ENCODE measurements at places on chromosomes 16 and 17.

DNA sequence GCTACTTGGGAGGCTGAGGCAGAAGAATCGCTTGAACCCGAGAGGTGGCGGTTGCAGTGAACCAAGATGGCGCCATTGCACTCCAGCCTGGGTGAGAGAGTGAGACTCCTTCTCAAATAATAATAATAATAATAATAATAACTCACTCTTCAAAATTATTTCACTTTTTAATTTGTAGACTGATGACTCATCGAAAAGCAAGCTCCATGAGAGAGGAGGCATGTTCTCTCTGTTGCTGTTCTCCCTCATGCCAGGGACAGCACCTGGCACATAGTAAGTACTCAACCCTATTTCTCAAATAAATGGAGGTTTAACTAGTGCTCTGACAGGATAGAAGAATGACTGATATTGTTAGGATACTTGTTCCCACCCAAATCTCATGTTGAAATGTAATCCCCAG lies 265.3 kb downstream of the CEP112 start:
- no peak for DNase-seq

GRCh38 chr17:79065105-79065670 lies 9.4 kb upstream of the ENGASE start:
- no peak for DNase-seq

DNA sequence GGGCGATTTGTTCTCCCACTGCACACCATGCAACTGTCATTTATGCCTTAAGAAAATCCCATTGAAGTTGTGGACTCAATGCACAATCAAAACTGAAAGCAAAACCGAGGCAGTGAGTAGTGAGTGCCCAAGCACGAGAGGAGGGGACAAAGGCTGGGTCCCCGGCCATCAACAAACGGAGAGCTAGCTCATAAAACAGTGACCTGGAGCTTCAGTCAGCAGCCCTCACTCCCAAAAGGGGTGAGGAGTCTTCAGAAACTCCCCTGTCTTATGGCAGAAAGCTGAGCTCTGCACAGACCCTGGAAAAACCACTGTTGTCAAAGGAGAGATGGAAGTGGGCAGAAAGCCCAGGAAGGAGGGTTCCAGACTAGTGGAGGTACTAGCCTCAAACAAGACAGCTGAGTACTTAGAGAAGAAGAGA lies 96.9 kb downstream of the ADCY9 start:
- no peak for DNase-seq

DNA sequence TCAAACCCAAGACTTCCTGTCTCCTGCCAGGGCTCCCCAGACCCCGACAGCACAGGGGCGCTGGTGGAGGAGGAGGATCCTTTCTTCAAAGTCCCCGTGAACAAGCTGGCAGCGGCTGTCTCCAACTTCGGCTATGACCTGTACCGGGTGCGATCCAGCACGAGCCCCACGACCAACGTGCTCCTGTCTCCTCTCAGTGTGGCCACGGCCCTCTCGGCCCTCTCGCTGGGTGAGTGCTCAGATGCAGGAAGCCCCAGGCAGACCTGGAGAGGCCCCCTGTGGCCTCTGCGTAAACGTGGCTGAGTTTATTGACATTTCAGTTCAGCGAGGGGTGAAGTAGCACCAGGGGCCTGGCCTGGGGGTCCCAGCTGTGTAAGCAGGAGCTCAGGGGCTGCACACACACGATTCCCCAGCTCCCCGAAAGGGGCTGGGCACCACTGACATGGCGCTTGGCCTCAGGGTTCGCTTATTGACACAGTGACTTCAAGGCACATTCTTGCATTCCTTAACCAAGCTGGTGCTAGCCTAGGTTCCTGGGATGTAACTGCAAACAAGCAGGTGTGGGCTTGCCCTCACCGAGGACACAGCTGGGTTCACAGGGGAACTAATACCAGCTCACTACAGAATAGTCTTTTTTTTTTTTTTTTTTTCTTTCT lies 8.1 kb downstream of the SERPINF1 start:
- DNase-seq = no peak

- DNase-seq = peak; percentile 31
Measured at GRCh38 chr17:54992797-54993639, 24.5 kb downstream of the STXBP4 start.

DNA sequence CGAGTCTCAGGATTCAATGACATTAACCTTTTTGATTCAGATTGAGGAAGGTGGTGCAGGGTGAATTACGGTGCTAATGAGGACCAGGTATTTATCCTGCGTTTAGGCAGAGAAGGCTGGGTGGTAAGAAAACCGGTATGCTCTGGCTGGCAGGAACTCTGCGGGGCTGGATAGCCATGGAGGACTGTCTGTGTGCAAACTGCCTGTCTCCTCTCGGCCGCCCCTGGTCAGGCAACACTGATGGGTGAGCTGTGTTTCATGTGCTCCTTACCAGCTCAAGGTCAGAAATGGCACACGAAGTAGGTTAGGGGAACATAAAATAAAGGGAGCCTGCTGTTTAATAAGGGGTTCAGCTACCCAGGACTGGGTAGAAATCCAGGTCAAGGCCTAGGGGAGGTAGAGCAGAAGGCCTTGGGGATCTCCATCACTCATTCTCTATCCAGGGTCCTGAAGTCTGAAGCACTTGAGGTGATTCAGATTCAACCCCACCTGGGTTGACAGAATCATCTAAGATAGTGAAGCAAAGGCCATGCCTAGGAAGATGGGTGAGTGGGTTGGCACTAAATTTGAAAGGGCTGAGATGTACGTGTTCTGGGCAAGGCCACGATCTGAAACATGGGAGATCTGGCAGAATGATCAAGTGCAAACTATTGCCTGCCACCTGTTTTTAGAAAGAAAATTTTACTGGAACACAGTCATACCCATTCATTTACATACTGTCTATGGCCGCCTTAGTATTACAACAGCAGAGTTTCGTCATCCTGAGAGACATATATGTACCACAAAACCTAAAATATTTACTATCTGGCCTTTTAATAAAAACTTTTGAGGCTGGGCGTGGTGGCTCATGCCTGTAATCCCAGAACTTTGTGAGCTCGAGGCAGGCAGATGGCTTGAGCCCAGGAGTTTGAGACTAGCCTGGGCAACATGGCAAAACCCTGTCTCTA lies 292.5 kb downstream of the XYLT1 start:
- DNase-seq = no peak

DNA sequence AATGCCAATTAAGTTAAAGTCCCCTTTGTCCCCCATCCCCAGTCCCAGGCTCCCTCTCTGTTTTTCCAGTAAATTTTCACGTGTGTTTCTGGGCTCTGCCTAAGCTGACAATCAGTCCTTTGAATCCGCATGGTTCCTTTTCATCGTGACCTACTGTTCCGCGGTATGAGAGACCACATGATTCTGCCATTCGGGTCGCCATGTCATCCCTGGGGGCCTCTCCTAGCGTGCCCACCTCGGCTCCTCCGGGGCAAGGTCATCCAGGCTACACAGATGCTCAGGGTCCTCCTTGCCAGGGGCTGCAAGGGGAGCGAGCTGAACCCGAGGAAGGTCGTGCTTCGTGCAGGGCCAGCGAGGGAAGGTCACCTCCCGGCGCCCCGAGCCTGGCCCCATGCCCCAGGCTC lies 157.6 kb downstream of the RAB11FIP4 start:
- no peak for DNase-seq

- DNase-seq = no peak
Measured at GRCh38 chr16:2785101-2785991, 2.0 kb downstream of the PRSS33 start.

GRCh38 chr17:43399839-43400328 lies 1.1 kb downstream of the ARL4D start:
- no peak for DNase-seq

- no peak for DNase-seq
Measured at GRCh38 chr17:39205112-39205526, 5.0 kb downstream of the RPL19 start.

DNA sequence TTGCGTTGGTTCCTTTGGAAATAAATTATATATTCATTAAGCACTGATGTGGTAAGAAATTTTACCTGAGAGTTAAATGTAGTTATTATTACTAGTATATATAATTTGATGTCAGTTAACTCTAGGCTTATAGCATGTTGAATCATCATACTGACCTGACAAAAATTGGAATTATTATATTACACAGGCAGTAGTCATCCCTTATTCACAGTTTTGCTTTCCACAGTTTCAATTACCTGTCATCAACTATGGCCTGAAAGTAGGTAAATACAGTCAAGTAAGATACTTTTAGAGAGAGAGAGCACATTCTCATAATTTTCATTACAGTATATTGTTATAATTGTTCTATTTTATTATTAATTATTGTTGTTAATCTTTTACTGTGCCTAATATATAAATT lies 1074.7 kb downstream of the CDH11 start:
- DNase-seq = no peak

GRCh38 chr16:82147546-82147945 lies 22.5 kb downstream of the MPHOSPH6 start:
- DNase-seq = no peak

DNA sequence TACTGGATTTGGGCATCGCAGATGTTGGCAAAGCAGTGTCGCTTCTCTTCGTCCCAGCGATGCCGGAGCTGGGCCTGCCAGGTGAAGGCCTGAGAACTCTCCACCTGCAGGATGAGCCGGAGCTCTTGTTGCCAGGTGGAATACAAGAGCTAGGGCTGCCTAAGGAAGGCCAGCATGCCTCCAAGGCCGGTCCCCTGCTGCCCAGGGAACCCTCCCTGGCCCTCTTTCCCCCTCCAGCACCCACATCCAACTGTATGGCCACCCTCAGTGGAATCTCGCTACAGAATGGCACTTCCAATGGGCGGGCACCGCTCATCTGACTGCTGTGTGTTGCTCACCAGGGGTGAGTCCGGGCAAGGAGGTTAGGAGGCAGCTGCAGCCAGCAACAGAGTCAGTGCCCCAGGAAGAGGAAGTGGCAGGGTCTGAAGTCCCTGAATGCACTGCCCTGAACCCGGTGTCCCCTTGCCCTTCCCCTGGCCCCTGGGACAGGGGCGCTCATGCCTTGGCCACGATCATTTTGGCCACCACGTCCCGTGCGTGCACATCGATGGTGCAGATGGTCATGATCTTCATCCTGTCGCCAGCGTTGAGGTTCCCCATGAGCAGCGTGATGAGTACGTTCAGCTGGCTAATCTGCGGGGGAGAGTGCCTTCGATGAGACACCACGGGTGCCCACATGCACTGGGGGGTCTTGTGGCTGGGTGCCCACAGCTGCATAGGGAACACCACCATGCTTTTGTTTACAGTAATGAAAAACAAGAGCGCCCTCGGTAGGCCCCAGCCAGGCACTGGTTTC lies 75.8 kb downstream of the DNAH17 start:
- no peak for DNase-seq

DNA sequence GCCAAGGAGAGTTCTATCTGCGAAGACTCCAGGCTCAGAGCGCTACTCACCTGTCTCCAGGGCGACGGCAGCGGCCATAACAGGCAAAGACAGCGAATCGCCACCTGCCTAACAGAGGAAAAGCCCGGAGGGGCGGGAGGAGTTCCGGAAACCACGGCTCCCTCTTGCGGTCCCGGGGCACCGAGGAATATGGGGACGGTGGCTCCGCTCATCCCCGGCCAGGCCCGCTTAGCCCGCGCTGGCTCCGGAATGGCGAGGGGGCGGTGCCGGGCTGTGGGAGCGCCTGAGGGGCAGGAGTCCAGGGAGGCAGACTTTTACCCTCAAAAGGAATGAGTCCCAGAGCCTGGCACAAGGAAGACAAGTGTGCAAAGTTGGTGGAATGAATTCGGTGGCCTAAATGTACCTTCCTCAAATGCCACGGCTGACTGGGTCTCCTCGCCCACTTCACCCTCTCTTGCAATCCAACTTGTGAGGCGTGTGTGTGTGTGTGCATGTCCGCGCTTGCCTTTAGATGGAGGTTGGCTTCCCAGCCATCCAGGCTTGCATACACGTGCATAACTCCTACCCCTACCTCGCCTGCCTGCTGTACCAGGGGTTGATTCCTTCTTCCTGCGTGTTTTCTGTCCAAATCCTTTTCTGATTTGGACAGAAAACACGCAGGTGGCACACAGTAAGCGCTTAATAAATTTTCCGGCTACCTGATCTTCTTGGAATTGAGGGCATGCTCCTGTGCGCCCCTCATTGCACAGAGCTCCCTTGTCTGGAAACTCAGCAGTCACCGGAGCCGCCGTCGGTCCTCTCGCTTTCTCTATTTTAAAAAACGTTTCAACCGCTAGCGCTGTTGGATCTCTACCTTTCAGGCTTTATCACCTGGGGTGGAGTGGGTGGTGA lies 3.5 kb downstream of the C17orf100 start:
- no peak for DNase-seq

GRCh38 chr17:72120642-72121163 lies at the start of gene SOX9:
Gene SOX9, plus strand, starts transcription at chr17:72121020. Its CDS starts 372 bp downstream, at chr17:72121392.
- DNase-seq = peak; percentile 68

DNA sequence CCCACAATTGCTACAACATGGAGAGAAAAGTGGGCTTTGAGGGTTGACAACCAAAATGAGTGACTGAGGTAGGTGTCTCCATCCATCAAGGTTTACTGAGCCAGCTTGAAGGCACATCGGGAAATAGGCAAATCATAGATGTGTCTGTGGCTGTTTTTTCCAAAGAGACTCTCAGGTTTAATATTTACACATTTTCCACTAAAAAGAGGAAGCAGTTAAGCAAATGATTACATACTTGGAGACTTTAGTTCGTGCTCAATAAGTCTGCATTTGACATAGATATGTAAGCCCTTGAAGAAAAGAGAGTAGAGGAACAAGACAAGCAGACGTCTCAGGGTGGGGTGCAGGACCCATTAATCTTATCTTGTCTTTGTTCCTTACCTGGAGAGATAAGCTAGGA lies 148.9 kb upstream of the COX10 start:
- DNase-seq = no peak

- DNase-seq = no peak
Measured at GRCh38 chr16:88774544-88775393, 10.3 kb downstream of the PIEZO1 start.

- DNase-seq = no peak
Measured at GRCh38 chr16:72410492-72410891, 238.5 kb upstream of the PMFBP1 start.

DNA sequence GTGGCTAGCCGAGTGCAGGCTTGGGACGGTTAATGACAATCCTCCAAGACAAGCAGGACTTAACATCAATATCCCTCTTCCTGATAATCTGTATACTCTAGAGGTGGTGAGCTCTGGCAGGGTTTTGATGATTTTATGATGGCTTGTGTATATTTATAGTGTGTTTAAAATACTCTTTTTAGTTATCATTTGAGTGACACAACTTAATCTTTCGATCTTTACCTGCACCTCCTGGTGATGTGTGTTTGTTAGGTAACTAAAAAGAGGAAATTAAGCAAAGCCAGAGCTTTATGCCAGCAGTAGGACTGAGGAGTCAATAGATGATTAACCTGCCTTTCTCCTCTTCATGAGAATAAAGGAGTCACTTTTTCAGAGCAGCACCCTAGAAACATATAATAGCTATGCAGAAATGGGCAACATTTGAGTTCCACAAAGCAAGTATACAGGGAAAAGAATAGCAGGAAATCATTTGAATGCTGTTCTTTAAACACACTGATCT lies 210.5 kb downstream of the IRX3 start:
- DNase-seq = no peak
